ENCODE measurements at places on chromosomes 13 and 19.

- no peak for DNase-seq
Observed at GRCh38 chr13:24173795-24174194, 13.3 kb downstream of the SPATA13 start.

DNA sequence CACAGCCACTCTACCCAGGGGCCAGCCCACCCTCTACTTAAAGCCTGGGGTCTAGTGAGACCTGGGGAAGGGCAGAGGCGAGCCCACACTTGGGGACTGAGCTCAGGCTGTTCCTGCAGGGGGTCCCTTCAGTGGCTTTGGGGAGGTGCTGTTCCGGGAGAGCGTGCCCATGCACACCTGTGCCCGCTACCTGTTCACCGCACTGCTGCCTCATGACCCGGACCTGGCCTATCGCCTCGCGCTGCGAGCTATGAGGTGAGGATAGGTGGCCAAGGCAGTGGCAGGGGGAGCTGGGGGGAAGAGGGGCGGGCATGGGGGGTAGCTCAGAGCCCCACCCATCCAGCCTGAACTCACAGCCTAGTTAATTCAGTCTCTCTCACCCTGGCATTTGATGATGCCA is 24.0 kb downstream of the ZSWIM4 start:
- no peak for DNase-seq

GRCh38 chr19:37655689-37656371 is 565 bp upstream of the ZFP30 start:
- peak; percentile 65 for DNase-seq

DNA sequence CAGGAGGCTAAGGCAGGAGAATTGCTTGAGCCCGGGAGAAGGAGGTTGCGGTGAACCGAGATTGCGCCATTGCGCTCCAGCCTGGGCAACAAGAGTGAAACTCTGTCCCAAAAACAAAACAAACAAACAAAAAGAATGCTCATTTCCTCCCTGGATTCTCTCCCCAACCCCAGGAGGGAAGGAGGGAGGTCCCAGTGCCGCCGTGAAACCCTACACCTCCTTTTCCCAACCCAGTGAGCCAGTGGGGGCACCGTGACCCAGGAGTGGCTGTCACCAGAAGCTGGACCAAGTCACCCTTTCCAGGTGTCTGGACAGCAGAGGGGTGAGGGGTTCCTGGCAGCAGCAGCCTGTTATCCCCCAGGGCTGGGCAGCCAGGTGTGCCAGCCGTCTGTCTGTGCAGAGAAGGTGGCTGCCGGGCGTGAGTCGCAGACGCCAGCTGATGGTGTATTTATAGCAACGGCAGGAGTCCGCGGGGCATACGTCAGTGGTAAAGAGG is 23.5 kb downstream of the NFIC start:
- no peak for DNase-seq

GRCh38 chr19:36198119-36198518 is 16.3 kb downstream of the ZNF565 start:
- no peak for DNase-seq
